ENCODE measurements at places on chromosomes 6 and 20.

DNA sequence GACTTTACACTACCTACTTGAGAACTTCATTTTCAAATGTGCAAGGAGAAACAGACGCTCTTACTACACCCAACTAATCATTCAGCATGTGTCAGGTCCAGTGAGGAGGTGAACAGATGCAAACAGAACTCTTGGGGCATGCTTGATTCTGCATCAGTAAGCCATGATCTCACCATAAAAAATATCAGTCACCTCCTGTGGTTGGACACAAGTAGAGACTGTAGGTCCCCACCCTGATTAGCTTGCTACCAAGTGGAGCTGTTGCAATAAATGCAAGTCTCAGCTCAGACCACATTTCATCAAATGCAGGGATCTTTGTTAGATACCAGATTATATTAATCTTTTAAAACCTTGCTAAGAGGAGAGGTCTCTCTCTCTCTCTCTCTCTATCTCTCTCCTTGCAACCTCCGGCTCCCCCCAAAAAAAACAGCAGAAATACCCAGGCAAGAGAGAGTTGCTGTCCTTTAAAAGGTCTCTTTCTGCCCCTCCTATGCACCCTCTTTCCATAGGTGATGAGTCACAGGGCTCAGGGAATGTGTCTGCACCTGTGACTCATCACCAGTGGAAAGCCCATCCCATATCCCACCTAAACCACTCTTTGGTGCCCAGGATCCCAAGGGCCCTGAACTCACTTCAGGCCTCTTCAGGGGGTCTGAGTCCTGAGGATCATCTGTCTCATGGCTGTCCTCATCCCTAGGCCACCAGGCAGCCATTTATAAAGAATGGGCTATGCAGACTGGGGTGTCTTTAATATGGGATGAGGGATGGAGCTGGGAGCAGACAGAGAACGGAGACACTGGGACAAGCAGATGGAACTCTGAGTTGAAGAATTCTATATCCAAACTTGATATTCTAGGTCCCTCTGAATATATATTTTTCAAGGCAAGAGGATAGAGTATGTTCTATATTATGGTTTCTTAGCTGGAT is 154.5 kb downstream of the QRSL1 start:
- no peak for DNase-seq

DNA sequence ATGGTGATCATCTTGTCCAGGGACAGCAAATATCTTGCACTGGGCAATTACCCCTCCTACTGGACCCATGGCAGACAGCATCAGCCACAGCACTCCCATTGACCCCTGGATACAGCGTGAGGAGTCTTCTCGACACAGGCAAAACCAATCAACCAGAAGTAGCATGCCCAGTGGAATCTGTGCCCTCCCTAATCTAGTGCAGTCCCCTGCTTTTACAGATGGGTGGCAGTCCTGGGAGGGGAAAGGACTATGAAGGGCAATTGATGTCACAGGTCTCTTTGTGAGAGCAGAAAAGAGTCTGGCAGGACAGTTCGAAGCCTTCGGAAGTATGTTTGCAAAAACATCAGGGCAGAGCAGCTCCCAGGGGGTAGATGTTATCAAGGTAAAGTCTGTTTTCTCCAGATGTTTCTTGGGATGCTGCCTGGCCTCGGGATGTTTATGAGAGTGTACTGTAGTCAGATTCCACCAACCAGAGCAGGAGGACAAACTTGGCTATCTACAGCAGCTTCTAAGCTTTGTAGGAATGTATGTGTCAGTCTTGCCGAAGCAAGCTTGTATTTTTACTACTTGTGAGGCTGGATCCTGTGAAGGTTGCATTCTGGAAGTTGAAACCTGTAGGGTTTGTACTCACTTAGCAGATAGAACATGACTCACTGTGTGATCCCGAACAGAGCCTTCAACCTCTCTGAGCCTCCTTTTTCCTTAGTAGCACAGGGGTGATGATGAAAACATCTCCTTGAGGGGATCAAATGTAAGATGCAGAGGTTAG is 63.0 kb upstream of the MYL9 start:
- DNase-seq, result no peak

DNA sequence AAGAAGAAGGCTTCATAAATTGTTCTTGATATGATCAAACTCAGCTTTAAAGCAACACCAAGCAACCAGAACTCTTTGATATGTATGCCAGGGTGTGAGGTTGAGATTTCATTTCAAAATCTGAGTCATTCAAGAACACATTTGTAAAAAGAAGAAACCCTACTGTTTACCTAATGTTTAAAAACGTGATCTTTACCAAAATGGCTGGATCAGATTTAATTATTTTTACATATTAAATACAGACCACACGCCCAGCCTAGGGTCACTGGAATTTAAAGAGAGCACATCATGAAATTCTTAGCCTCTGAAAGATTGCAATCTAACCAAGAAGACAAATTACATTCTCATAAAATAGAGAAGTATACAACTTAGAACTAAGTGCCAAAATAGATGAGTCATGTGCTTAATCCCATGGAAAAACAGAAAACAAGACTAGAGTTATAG is 206.8 kb upstream of the SMLR1 start:
- no peak for DNase-seq

DNA sequence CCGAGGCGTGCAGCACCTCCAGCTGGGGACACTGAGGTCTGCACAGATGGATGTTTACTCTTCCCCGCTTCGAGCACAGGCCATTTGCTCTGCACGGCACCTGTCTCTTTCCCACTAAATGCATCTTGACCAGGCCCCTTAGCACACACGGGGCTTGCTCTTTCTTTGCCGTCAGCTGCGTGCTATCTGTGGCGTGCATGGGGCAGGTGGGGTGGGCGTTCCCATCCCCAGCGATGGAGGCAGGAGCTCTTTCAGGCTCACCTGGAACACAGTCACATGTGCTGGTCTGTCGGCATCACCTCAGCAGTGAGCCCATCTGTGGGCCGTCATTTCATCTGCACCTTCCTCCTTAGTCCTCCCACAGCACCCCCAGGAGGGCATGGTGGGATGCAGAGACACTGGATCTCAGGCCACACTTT is 35.1 kb downstream of the RBM38 start:
- DNase-seq, result no peak

DNA sequence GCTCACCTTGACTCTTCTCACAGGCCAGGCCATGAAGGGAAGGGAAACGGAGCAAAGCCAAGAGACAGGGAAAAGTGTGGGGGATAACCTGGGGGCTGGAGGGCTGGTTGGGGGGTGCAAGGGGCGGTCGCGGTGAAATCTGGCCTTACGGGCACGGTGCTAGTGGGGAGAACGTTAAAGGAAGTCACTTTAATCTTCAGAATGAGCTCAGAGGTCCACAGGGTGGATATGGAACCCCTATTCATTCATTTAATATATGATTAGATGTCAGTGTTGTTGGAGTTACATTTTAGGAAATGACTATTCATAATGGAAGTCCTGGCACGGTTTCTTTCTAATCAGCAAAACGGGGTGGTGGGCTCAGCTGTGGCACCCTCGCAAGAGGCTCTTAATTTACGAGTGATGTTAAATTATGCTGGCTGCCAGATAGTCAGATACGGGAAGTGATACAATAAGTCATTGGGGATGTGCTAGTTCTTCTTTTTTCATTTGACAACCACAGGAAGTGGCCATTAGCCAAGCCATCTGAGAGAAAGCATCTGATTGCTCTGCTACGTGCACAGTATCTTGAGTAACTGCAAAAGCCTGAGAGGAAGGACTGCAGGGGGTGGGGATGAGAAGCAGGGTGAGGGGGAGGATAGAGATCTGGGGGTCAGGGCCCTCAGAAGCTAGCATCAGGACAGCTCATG is 253.0 kb downstream of the QKI start:
- DNase-seq, result no peak

DNA sequence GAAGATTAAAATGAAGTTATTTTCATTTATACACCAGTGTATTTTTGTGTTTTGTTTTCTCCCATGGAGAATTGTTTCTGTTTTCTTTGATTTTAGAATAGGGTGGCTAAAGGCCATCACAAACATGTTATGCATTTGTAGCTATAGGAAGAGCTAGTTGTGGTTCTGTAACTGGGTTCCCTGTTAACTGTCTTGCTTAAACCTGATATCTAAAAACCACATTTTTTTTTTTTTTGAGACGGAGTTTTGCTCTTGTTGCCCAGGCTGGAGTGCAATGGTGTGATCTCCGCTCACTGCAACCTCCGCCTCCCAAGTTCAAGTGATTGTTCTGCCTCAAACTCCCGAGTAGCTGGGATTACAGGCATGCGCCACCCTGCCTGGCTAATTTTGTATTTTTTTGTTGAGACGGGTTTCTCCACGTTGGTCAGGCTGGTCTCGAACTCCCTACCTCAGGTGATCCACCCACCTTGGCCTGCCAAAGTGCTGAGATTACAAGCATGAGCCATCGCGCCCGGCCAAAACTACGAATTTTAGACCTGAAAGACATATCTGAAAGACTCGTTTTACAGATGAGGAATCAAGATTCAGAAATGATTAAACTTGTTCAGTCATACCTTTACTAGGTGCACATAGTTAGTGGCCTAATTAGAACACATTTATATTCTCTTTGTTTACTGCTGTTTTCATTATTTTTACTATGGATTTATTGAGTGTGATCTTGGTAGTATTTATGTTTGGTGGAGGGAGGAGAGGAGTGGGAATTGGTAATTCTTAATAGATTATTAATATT is 18.0 kb downstream of the SCAF8 start:
- DNase-seq, result no peak

DNA sequence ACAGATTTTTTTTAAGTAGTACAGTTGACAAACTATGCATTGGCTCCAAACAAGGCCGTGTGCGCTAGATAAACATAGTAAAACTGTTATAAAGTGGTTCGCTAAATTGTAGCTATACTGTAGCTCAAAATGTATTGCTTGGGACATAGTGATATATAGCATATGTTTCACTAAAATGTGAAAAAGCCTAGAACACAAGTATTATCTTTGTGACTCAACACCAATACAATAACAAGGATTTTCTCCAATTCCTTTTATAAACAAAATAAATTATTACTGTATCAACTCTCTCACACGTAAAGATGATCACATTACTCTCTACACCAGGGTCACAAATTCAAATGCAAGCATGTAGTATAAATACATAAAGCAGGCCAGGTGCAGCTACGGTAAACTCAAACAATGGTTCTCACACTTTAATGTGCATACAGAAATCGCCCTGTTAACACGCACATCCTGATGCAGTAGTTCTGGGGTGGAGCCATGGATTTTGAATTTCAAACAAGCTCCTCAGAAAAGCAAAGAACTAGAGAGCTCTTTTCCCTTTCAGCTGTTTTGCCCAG is 214.6 kb downstream of the GMDS start:
- DNase-seq, result no peak

- DNase-seq, result no peak
Measured at GRCh38 chr6:111765763-111766162, 107.5 kb downstream of the FYN start.

DNA sequence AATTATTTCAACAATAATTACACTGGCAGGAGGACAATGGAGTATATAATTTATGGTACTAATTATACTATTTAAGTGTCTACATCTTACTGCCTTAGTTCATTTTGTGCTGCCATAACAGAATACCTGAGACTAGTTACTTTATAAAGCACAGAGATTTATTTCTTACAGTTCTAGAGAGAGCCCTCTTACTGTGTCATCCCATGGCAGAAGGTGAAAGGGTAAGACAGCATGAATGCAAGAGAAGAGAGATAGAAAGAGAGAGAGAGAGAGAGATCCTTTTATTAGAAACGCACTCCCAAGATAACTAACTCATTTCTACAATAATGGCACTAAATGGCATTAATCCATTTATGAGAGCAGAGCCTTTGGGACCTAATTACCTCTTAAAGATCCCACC is 314.7 kb downstream of the EPM2A start:
- no peak for DNase-seq

GRCh38 chr6:170485159-170485558 is 67.9 kb downstream of the PSMB1 start:
- DNase-seq, result no peak

DNA sequence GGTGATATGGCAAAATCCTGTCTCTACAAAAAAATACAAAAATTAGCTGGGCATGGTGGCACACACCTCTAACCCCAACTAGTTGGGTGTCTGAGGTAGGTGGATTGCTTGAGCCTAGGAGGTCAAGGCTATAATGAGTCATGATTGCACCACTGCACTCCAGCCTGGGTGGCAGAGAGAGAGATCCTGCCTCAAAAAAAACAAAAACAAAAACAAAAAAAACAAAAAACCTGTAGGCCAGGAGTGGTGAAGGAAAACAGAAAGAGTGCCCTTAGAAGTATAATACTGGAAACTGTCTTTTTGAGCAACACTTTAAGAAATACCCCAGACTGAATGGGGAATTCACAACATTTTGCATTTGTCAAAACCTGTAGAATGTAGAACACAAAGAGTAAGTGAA is 85.3 kb downstream of the JARID2 start:
- DNase-seq, result no peak

- DNase-seq, result no peak
Measured at GRCh38 chr20:25468126-25469075, 60.9 kb downstream of the GINS1 start.
